Sigmoid colon (tissue), 7 donors: ENCODE measurements at places on chromosomes 2 and 18. TPM values are rescaled to one million over a fixed set of nuclear protein-coding genes. Genes with fewer than 3 reads are reported as not detected.

The MRPL53 gene
- total RNA-seq: 77.1 TPM

The CROCC2 gene
- not detected for total RNA-seq

The TEX44 gene
- not detected for total RNA-seq

The SCN3A gene
- 4.3 TPM for total RNA-seq

GRCh38 chr2:16755442-16755841, 89.8 kb upstream of the CYRIA start:
- H3K4me3 ChIP-seq: no peak overlapping the region
- peak; percentile 67 for DNase-seq
- H3K27me3 ChIP-seq: no peaks in the 10 kb centered on the region
- H3K4me1 ChIP-seq: no peaks in the 10 kb centered on the region

GRCh38 chr2:157107877-157108276, 149.6 kb upstream of the GALNT5 start:
- no peaks in the 10 kb centered on the region for H3K27me3 ChIP-seq
- DNase-seq: no peak
- H3K4me3 ChIP-seq: no peak overlapping the region
- no peak overlapping the region for H3K27ac ChIP-seq
- H3K36me3 ChIP-seq: no peaks in the 10 kb centered on the region

- no peak overlapping the region for H3K27ac ChIP-seq
- DNase-seq: no peak
- H3K36me3 ChIP-seq: no peaks in the 10 kb centered on the region
- no peaks in the 10 kb centered on the region for H3K27me3 ChIP-seq
These were observed 166.6 kb upstream of the HNMT start for GRCh38 chr2:137797641-137798040.

- DNase-seq: no peak
- H3K27ac ChIP-seq: no peak overlapping the region
- peaks cover 4% of the 10 kb centered on the region for H3K4me1 ChIP-seq
- no peak overlapping the region for H3K4me3 ChIP-seq
- H3K27me3 ChIP-seq: no peaks in the 10 kb centered on the region
These were observed 436.6 kb downstream of the IRS1 start for GRCh38 chr2:226362980-226363379.

DNA sequence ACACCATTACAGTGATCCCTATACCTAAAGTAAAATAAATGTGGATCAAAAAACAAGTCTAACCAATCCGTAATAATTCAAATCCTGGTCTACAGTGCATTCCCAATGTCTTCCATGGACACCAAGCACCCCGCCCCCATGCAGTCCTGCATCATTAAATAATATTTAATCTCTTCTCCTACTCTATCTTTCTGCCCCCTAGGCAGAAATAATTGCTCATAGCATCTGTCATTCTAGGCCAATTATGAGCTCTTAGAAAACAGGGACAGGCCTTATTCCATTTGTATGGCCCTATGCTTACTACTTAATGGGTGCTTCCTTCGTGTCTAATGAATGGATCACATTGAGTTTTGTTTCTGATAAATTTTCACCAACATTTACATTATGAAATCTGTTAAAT, 66.4 kb downstream of the PAX3 start:
- H3K4me1 ChIP-seq: no peaks in the 10 kb centered on the region
- no peaks in the 10 kb centered on the region for H3K36me3 ChIP-seq
- DNase-seq: no peak
- no peak overlapping the region for H3K27ac ChIP-seq
- H3K4me3 ChIP-seq: no peak overlapping the region
